ENCODE measurements at places on chromosomes 12 and 14. TPM values are rescaled to one million over a fixed set of nuclear protein-coding genes. Genes with fewer than 3 reads are reported as not detected.

- H3K27me3 ChIP-seq, result peaks cover 44% of the 10 kb centered on the region
- no peak overlapping the region for H3K27ac ChIP-seq
- peaks cover 10% of the 10 kb centered on the region for H3K4me1 ChIP-seq
- no peak for DNase-seq
- H3K36me3 ChIP-seq, result no peaks in the 10 kb centered on the region
- no peak overlapping the region for H3K4me3 ChIP-seq
These were observed 2.7 kb upstream of the PRIMA1 start for GRCh38 chr14:93790966-93791365.

GRCh38 chr14:55802986-55803872 is 223.2 kb downstream of the KTN1 start:
- DNase-seq, result no peak
- H3K27ac ChIP-seq, result no peak overlapping the region
- no peaks in the 10 kb centered on the region for H3K36me3 ChIP-seq
- H3K4me1 ChIP-seq, result peaks cover 14% of the 10 kb centered on the region
- no peak overlapping the region for H3K4me3 ChIP-seq
- no peaks in the 10 kb centered on the region for H3K27me3 ChIP-seq

GRCh38 chr12:96136725-96137378 is 57.3 kb upstream of the ELK3 start:
- DNase-seq, result no peak
- H3K27me3 ChIP-seq, result no peaks in the 10 kb centered on the region
- no peaks in the 10 kb centered on the region for H3K36me3 ChIP-seq

DNA sequence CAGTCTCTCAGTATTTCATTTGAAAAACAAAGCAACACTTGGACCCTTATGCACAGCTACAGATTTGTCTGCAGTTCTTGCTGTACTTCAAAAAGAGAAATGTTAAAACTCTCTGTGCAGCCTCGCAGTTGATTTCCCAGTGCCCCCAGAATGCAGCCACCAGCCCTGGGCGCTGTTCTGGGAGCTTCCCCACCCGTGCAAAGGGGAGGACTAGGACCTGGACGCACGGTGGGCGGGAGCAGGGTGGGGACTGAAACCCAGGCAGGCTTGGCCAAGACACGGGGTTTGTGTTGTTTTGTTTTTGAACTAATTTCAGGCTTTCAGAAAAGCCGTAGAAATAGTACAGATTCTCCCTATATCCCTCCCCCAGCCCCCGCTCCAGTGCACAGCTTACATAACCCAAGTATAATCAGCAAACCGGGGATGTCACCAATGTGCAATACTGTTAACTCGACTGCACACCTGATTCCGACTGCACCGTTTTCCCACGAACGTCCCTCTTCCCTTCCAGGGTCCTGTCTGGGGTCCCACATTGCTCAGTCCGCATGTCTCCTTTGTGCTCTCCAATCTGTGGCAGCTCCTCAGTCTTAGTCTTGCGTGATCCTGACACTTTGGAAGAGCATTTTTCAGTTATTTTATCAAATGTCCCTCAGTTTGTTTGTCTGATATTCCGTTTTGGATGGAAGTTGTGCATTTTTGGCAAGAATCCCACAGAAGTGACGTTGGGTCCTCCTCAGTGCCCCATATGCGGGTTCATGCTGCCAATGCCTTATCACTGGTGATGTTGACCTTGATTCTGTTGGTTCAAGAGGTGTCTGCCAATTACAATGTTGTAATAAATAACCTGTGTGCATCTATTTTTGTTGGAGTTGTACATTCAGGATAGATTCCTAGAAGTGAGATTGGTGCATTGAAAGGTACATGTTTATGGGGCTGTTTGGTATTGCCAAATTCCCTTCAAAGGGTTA is 95.9 kb downstream of the SETD3 start:
- no peak overlapping the region for H3K27ac ChIP-seq
- DNase-seq, result no peak
- no peaks in the 10 kb centered on the region for H3K36me3 ChIP-seq
- peaks cover 5% of the 10 kb centered on the region for H3K4me1 ChIP-seq
- no peak overlapping the region for H3K4me3 ChIP-seq

DNA sequence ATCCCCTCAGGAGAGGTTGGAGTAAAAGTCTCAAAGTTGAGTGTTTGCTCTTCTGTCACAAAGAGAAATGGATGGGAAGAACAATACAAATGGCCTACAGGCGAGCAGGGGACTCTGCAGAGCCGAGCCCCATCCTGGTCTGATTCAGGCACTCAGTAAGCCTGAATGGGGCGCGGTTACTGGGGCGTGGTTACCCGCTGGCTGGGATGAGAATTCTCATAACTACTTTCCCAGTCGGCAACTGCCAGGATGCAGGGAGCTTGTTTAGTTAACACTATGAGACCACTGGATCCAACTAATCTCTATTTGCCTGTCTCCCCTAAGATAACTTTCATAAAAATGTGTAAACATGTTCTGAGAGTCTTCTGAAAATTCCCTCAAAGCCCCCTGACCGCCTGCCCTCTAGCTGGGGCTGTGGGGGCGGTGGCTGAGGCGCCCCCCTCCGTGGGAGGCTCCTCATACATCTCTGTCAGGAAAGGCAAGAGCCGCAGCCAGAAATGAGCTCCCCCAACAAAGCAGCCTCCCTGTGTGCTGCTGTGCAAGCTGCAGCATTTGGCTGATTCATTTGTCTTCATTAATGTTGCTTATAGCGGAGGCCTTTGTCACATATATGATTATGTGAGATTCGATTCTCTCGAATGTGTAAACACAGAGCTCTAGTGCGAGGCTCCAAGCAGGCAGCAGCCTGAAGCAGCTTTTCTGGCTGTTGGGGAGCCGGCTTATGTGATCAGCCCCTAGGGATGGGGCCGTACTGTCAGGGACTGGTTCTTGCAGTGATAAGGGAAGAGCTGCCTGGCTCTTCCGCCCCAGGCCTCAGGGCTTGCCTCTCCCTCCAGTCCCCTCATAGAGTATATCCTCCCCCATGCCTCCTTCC is 126.1 kb upstream of the ARHGAP5 start:
- H3K36me3 ChIP-seq, result no peaks in the 10 kb centered on the region
- no peaks in the 10 kb centered on the region for H3K27me3 ChIP-seq
- H3K4me1 ChIP-seq, result peaks cover 5% of the 10 kb centered on the region
- no peak overlapping the region for H3K4me3 ChIP-seq
- peak; percentile 56 for DNase-seq

GRCh38 chr12:57047981-57048380 is 1.9 kb downstream of the MYO1A start:
- no peaks in the 10 kb centered on the region for H3K4me1 ChIP-seq
- no peaks in the 10 kb centered on the region for H3K27me3 ChIP-seq
- H3K27ac ChIP-seq, result no peak overlapping the region
- no peak for DNase-seq
- H3K36me3 ChIP-seq, result no peaks in the 10 kb centered on the region

GRCh38 chr12:113131556-113131955 is 4.0 kb downstream of the RASAL1 start:
- H3K4me1 ChIP-seq, result peaks cover 10% of the 10 kb centered on the region
- no peaks in the 10 kb centered on the region for H3K36me3 ChIP-seq
- no peak overlapping the region for H3K27ac ChIP-seq
- DNase-seq, result no peak
- H3K27me3 ChIP-seq, result peaks cover 66% of the 10 kb centered on the region
- no peak overlapping the region for H3K4me3 ChIP-seq

- H3K4me1 ChIP-seq, result no peaks in the 10 kb centered on the region
- no peak overlapping the region for H3K27ac ChIP-seq
- H3K4me3 ChIP-seq, result no peak overlapping the region
- peaks cover 74% of the 10 kb centered on the region for H3K36me3 ChIP-seq
These were observed 29.0 kb downstream of the PEBP1 start for GRCh38 chr12:118164798-118165486.

GRCh38 chr12:45989287-45989686 is 1.1 kb downstream of the SCAF11 start:
- DNase-seq, result no peak
- peak overlapping the region; percentile 93 for H3K4me3 ChIP-seq
- no peaks in the 10 kb centered on the region for H3K27me3 ChIP-seq
- H3K4me1 ChIP-seq, result peaks cover 50% of the 10 kb centered on the region

GRCh38 chr12:50282721-50283228 is 545 bp downstream of the LIMA1 start:
- peak overlapping the region; percentile 96 for H3K4me3 ChIP-seq
- no peaks in the 10 kb centered on the region for H3K36me3 ChIP-seq
- no peaks in the 10 kb centered on the region for H3K27me3 ChIP-seq
- H3K27ac ChIP-seq, result peak overlapping the region; percentile 83
- H3K4me1 ChIP-seq, result peaks cover 26% of the 10 kb centered on the region

DNA sequence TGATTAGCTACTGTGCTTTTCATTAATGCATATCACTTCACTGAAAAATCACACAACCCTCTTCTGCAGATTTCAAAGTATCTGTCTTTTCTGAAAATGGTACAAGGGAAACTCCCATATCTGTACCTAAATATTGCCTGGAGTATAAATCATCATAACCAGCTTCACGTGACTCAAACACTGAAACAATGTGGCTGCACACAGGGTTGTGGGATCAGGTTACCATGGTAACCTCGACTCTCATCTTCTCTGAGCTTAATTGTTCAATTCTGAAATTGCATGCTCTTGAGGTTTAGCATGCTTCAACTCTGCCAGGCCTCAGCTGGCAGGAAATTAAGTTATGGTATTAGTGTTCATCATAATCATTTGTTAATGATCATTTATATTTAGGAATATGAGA is 77.5 kb upstream of the CPSF6 start:
- no peak for DNase-seq
- no peak overlapping the region for H3K27ac ChIP-seq
- no peak overlapping the region for H3K4me3 ChIP-seq
- H3K36me3 ChIP-seq, result no peaks in the 10 kb centered on the region
- H3K4me1 ChIP-seq, result no peaks in the 10 kb centered on the region

GRCh38 chr12:58388261-58388660 is 446.9 kb downstream of the ATP23 start:
- no peaks in the 10 kb centered on the region for H3K4me1 ChIP-seq
- H3K4me3 ChIP-seq, result no peak overlapping the region
- no peaks in the 10 kb centered on the region for H3K27me3 ChIP-seq
- no peak overlapping the region for H3K27ac ChIP-seq
- no peak for DNase-seq

GRCh38 chr12:101927999-101928398 is 50.6 kb downstream of the DRAM1 start:
- no peak for DNase-seq
- H3K36me3 ChIP-seq, result no peaks in the 10 kb centered on the region
- no peaks in the 10 kb centered on the region for H3K27me3 ChIP-seq
- H3K4me3 ChIP-seq, result no peak overlapping the region

DNA sequence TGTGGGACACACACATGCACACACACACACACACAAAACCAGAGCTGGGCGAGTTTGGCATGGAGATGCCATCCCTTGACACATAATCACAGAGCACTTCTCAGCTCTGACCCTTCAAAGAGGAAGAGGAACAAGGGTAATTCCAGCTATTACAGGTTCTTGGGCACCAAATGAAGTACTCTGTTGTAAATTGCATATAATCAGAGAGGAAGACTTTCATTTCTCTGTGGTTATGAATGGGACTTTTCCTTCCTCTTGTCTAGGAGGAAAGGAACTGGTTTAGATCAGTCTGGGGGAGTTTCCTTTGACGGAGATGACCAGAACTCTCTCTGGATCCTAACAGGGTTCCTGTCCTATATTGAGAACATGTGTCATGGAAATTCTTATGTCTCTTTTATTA is 26.4 kb upstream of the FGF6 start:
- peaks cover 31% of the 10 kb centered on the region for H3K27me3 ChIP-seq
- no peak overlapping the region for H3K4me3 ChIP-seq
- no peak for DNase-seq
- H3K4me1 ChIP-seq, result no peaks in the 10 kb centered on the region
- no peaks in the 10 kb centered on the region for H3K36me3 ChIP-seq

GRCh38 chr14:37623426-37623951 is 28.1 kb downstream of the TTC6 start:
- no peaks in the 10 kb centered on the region for H3K36me3 ChIP-seq
- H3K4me1 ChIP-seq, result peaks cover 8% of the 10 kb centered on the region
- no peak for DNase-seq
- H3K27me3 ChIP-seq, result peaks cover 53% of the 10 kb centered on the region
- no peak overlapping the region for H3K27ac ChIP-seq

DNA sequence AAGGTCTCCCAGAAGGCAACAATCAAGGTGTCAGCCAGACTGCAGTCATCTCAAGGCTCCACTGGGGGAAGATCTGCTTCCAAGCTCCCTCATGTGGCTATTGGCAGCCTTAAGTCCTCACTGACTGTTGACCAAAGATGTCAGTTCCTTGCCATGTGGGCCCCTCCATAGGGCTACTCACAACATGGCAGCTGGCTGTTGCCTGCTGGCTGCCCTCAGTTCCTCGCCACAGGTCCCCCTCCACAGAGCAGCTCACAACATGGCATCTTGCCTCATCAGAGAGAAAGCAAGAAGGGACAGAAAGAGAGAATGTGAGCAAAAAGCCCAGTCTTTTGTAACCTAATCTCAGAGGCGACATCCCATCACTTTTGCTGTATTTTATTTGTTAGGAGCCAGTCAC is 34.4 kb upstream of the EGLN3 start:
- no peaks in the 10 kb centered on the region for H3K36me3 ChIP-seq
- DNase-seq, result no peak
- no peak overlapping the region for H3K4me3 ChIP-seq
- H3K4me1 ChIP-seq, result peaks cover 11% of the 10 kb centered on the region
- no peak overlapping the region for H3K27ac ChIP-seq

DNA sequence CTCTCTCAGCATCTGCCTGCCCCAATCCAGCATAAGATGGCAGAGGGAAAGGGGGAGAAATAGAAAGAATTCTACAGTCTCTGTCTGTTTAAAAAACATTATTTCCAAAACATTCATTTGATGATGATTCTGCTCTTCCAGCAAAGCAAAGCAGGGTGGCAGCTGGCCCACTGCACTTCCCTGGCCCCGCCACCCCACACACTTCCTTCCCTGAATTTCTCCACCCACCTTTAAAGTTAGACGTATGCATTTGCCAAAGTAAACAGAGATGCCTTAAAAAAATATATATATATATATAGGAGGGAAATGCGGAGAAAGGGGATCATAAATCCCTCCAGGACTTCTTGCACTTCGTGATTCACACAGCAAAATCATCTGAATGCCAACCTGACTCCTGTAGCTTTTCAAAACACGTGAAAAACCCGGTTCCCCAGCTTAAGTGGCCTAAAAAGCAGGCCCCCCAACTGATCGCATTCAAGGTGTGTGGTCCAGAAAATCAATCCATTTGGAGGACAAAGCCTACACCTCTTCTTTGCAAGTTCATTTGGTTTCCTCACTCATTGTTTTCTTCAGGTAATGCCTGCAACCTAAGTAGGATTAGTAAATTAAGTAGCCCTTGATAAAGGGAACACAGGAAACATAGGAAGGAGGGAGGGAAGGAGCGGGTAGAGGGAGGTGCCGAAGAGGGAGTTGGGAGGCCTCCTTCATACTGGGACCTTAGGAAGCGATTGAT is 68.8 kb downstream of the LLPH start:
- no peaks in the 10 kb centered on the region for H3K36me3 ChIP-seq
- no peaks in the 10 kb centered on the region for H3K4me1 ChIP-seq
- peaks cover 6% of the 10 kb centered on the region for H3K27me3 ChIP-seq
- DNase-seq, result no peak
- no peak overlapping the region for H3K4me3 ChIP-seq
- H3K27ac ChIP-seq, result no peak overlapping the region

OASL gene
- total RNA-seq, result 0.21 TPM

ART4 gene
- total RNA-seq, result 2.8 TPM

SERPINA4 gene
- not detected for total RNA-seq

PRKD1 gene
- 2.1 TPM for total RNA-seq

CLEC9A gene
- not detected for total RNA-seq

IL26 gene
- total RNA-seq, result not detected

LHX5 gene
- not detected for total RNA-seq

LEMD3 gene
- 13.8 TPM for total RNA-seq

All from heart right ventricle (tissue), 16 donors.